Stomach (tissue), 19 donors: ENCODE measurements at places on chromosomes 5 and 9. TPM values are rescaled to one million over a fixed set of nuclear protein-coding genes. Genes with fewer than 3 reads are reported as not detected.

DNA sequence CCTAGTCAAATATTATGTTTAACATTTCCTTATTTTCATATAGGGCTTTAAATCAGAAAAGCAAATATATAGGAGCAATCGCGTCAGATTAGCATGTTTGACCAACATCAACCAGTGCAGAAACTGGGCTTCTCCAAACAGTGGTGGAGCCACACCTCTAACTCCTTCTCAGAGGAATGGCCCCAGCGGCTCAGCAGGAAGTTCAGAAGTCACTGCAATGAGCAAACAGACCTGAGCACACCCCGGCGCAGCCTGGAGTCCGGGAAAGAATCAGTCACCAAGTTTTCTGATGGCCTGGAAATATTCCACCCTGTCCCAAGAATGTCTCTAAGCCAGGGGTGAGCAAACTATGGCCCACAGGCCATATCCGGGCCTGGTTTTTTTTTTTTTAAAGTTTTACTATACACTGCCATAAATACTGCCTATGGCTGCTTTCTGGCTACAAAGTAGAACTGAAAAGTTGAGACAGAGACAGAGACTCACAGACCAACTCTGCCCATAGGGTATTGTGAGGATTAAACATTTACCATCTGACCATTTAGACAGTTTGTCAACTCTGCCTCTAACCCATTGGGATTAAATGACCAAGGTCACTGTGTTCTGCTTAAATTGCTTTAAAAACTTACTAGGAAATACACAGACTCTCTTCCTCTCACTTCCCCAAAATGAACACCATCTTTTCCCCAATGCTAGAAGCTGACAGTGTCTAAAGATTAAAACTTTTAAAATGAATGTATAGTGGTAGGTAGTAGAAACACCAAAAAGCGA, 5.4 kb downstream of the GOLM1 start:
- DNase-seq: peak; percentile 89
- H3K27ac ChIP-seq: peak overlapping the region; percentile 81
- no peaks in the 10 kb centered on the region for H3K36me3 ChIP-seq
- H3K27me3 ChIP-seq: peaks cover 7% of the 10 kb centered on the region
- H3K4me3 ChIP-seq: no peak overlapping the region

DNA sequence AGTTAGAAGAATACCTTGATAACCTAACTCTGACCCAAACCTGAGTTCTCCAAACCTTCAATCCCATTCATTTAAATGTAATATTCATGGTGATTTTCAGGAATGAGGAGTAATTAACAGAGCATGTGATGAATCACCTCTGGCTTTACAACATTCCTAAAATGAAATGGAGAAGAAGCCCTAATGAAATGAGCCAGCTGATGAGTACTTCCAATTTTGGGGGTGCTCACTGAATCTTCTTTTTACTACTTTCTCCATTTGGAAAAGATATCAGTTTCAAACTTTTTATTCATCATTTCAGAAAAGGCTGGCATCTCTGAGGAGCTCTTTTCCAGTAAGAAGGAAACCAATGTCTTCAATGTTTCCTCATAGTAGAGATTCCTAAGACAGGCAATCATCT, 2.9 kb upstream of the SPINK5 start:
- no peak overlapping the region for H3K27ac ChIP-seq
- no peaks in the 10 kb centered on the region for H3K27me3 ChIP-seq
- H3K36me3 ChIP-seq: no peaks in the 10 kb centered on the region

- no peaks in the 10 kb centered on the region for H3K27me3 ChIP-seq
- no peaks in the 10 kb centered on the region for H3K36me3 ChIP-seq
- H3K4me3 ChIP-seq: no peak overlapping the region
- no peak overlapping the region for H3K27ac ChIP-seq
- DNase-seq: no peak
- H3K4me1 ChIP-seq: peaks cover 6% of the 10 kb centered on the region
Measured at GRCh38 chr9:78291240-78291925, 5.5 kb upstream of the PSAT1 start.

DNA sequence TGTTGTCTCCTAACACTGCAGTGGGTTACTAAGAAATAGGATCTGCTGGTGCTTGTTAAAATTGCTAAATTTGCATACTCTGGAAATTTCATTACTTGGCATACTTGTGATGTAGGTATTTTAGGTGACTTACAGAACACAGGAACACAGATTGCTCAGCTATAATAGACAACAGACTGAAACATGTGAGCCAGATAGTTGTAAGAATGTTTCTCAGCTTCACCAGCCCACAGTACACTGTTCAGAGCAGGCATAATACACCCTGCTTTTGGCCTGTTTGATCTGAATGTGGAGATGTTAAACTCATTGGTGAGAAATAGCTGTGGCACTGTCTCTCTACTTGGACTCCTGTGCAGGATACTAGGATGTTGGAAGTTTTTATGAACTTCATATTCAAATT, 275.7 kb downstream of the CSNK1G3 start:
- H3K4me1 ChIP-seq: no peaks in the 10 kb centered on the region
- no peak overlapping the region for H3K27ac ChIP-seq
- no peaks in the 10 kb centered on the region for H3K27me3 ChIP-seq

DNA sequence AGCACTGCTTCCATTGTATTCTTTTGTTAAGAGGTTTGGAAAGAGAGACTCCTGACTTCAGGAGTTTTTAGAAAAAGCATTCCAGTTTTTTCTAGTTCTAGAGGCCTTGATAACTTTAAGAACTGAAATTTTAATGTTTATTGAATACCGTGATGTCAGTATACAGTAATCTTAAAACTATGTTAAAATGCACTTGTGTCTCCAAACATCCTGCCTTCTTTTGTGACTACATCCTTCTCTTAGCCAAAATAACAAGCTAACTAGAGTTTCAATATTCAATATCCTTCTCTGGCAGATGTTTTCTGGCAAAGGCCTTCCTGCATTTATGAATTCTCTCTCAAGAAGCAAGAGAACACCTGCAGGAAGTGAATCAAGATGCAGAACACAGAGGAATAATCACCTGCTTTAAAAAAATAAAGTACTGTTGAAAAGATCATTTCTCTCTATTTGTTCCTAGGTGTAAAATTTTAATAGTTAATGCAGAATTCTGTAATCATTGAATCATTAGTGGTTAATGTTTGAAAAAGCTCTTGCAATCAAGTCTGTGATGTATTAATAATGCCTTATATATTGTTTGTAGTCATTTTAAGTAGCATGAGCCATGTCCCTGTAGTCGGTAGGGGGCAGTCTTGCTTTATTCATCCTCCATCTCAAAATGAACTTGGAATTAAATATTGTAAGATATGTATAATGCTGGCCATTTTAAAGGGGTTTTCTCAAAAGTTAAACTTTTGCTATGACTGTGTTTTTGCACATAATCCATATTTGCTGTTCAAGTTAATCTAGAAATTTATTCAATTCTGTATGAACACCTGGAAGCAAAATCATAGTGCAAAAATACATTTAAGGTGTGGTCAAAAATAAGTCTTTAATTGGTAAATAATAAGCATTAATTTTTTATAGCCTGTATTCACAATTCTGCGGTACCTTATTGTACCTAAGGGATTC, 43.1 kb downstream of the NDFIP1 start:
- no peak overlapping the region for H3K27ac ChIP-seq
- H3K36me3 ChIP-seq: peaks cover 50% of the 10 kb centered on the region
- H3K4me3 ChIP-seq: no peak overlapping the region
- no peaks in the 10 kb centered on the region for H3K27me3 ChIP-seq
- peak; percentile 92 for DNase-seq

DNA sequence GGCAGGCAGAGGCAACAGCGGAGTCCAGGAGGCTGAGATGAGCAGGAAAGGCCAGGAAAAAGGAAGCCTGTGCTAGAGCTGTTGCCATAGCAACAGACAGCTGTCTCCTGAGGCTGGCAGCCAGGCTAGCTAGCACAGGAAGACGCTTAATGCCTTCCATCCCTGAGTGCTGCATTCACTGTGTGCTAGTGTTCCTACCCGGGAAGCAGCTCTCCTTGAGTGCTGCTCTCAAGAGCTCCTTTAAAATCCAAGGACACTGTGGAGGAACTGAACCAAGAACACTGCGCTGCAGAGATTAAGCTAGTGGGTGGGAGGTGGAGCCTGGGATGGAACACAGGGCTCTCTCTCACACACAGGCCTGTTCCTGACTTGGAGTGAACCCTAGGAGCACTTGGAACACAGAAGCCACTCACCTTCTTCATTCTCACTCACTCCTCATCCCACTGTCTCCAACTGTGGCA, 53.5 kb upstream of the IL7R start:
- H3K27ac ChIP-seq: no peak overlapping the region
- peaks cover 10% of the 10 kb centered on the region for H3K4me1 ChIP-seq
- H3K27me3 ChIP-seq: no peaks in the 10 kb centered on the region
- H3K4me3 ChIP-seq: no peak overlapping the region
- no peak for DNase-seq
- H3K36me3 ChIP-seq: no peaks in the 10 kb centered on the region

- no peaks in the 10 kb centered on the region for H3K36me3 ChIP-seq
- no peak for DNase-seq
- H3K4me3 ChIP-seq: no peak overlapping the region
- no peaks in the 10 kb centered on the region for H3K4me1 ChIP-seq
- no peaks in the 10 kb centered on the region for H3K27me3 ChIP-seq
Measured at GRCh38 chr5:117877731-117878130, 1110.6 kb downstream of the DTWD2 start.

- H3K4me3 ChIP-seq: no peak overlapping the region
- no peaks in the 10 kb centered on the region for H3K27me3 ChIP-seq
- no peak for DNase-seq
- H3K36me3 ChIP-seq: no peaks in the 10 kb centered on the region
Measured at GRCh38 chr5:126384985-126385384, 38.2 kb upstream of the GRAMD2B start.

GRCh38 chr5:52504584-52505240, 283.0 kb upstream of the ITGA1 start:
- H3K36me3 ChIP-seq: no peaks in the 10 kb centered on the region
- no peak overlapping the region for H3K27ac ChIP-seq
- H3K27me3 ChIP-seq: no peaks in the 10 kb centered on the region

DNA sequence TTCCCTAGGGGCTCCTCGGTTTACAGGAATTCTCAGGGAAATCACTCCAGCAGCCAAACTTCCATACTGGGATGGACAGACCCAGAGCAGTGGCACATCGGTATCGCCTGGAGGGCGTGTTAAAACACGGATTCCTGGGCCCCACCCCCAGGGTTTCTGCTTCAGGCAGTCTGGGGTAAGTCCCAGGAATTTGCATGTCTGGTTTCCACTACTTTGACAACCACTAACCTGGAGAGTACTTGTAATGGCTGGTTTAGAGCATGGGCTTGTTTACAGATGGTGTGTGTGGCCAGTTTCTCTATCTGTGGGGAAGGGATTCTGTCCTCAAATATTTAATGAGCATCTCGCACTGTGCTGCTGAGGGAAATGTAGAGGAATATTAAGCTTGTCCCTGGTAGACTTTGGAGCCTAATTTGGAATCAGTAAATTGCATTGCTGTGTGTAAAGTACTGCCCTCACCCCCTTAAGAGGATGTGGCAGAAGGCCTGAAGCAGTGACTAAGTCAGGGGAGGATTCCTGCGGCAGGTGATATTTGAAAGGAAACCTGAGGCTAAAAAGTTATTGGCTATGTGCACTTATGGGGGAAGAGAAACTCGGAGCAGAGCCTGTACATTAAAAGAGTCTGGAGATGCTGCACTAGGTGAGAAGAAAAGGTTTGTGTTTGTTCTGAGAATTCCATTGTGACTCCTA, 18.6 kb upstream of the TJP2 start:
- no peak overlapping the region for H3K27ac ChIP-seq
- H3K27me3 ChIP-seq: no peaks in the 10 kb centered on the region
- H3K4me3 ChIP-seq: no peak overlapping the region
- H3K36me3 ChIP-seq: no peaks in the 10 kb centered on the region
- no peaks in the 10 kb centered on the region for H3K4me1 ChIP-seq

GRCh38 chr5:1503241-1504068, 20.3 kb downstream of the LPCAT1 start:
- peak overlapping the region; percentile 55 for H3K27ac ChIP-seq
- peaks cover 59% of the 10 kb centered on the region for H3K4me1 ChIP-seq
- peaks cover 4% of the 10 kb centered on the region for H3K36me3 ChIP-seq
- DNase-seq: no peak
- H3K4me3 ChIP-seq: no peak overlapping the region
- H3K27me3 ChIP-seq: no peaks in the 10 kb centered on the region

DNA sequence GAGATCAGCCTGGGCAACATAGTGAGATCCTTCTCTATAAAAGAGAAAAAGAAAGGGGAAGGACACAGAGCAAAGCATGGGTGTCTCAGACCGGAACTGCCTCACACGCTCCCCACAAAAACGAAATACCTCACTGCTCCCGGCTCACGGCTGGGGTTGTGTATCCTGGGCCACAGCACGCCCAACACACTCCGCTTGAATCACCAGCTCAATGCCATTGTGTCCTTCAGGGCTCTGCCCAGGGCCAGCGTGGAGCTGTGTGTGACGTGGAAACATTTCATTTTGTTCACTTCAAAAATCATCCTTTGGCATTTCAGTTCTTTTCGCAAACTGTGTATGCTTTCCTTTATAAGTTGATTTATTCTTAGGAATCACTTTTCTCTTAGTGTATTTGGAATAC, 279.5 kb downstream of the IRX1 start:
- no peaks in the 10 kb centered on the region for H3K4me1 ChIP-seq
- H3K4me3 ChIP-seq: no peak overlapping the region
- no peak overlapping the region for H3K27ac ChIP-seq
- H3K36me3 ChIP-seq: no peaks in the 10 kb centered on the region
- DNase-seq: no peak

DNA sequence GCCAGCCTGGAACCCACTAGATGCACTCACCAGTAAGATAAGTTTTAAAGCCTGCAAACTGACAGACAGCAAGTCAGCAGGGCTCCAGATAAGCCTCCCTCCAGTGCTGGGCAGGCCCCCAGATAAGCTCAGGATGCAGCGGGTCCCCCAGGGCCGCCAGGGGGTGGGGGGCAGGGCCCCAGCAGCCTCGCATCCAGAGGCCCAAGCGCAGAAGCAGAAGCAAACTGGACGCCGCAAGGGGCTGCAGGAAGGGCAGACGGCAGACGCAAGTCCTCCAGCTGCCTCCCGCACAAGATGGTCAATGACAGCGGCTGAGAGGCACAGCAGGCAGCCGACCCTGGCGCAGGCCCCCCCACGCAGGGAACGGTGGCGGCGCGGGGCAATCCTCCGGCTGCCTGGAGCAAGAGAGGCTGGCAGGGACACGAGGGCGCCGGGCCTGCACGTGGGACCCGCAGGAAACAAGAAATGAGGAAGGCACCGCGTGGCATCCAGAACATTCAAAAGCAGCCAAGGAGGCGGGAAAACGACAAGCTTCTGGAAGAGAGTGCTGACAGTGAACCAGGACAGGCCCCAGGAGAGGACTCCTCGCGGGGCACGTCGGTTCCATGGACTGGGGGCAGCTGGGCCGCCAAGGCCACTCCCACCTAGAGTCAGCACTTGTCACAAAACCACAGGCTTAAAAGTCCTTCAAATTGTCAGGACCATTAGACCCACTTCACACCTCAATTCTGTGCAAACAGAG, 49.8 kb downstream of the ROR2 start:
- peaks cover 70% of the 10 kb centered on the region for H3K4me1 ChIP-seq
- H3K36me3 ChIP-seq: no peaks in the 10 kb centered on the region
- peak overlapping the region; percentile 79 for H3K27ac ChIP-seq
- H3K27me3 ChIP-seq: no peaks in the 10 kb centered on the region

GRCh38 chr5:37197340-37198050, 51.7 kb downstream of the CPLANE1 start:
- no peak overlapping the region for H3K4me3 ChIP-seq
- H3K36me3 ChIP-seq: peaks cover 88% of the 10 kb centered on the region
- H3K27me3 ChIP-seq: no peaks in the 10 kb centered on the region
- peaks cover 12% of the 10 kb centered on the region for H3K4me1 ChIP-seq
- DNase-seq: peak; percentile 12
- peak overlapping the region; percentile 17 for H3K27ac ChIP-seq

The IFNA21 gene
- not detected for polyA plus RNA-seq

The NRG2 gene
- 2.7 TPM for polyA plus RNA-seq

The PNPLA7 gene
- polyA plus RNA-seq: 14.1 TPM

The FRMPD1 gene
- not detected for polyA plus RNA-seq

The SPEF2 gene
- polyA plus RNA-seq: 1.7 TPM

The UGT3A2 gene
- 2.0 TPM for polyA plus RNA-seq

The GABRG2 gene
- not detected for polyA plus RNA-seq

The ZNF618 gene
- polyA plus RNA-seq: 1.5 TPM
